ENCODE measurements at places on chromosomes 5 and 9.

DNA sequence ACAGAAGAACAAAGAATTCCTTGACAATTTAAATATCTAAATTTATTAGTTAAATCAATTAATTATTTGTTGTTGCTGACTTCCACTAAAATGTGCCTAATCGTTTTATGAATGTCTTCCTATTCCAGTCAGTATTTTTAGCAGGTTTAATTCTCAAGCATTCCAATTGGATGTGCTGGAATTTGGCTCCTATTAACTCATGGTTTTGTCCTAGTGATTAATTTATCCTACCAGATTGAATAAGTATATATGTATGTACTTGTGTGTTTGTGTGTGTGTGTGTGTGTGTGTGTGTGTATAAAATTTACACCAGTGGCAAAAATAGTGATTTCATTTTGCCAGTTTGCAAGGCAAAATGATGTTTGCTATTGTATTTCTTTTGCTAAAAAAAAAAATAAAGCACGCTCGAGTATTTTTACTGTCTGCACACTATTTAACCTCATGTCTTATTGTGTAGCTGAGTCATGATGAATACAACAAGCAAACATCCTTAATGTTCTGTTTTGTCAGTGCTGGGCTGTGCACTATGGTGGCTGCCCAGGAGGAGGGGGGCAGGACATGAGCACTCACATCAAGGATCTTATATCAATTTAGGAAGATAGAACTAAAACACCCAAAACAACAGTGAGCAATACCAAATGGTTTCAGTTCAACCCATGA is 375.5 kb downstream of the PDE4D start:
- DNase-seq: no peak

- DNase-seq: no peak
Measured at GRCh38 chr5:124160265-124160664, 586.2 kb downstream of the ZNF608 start.

DNA sequence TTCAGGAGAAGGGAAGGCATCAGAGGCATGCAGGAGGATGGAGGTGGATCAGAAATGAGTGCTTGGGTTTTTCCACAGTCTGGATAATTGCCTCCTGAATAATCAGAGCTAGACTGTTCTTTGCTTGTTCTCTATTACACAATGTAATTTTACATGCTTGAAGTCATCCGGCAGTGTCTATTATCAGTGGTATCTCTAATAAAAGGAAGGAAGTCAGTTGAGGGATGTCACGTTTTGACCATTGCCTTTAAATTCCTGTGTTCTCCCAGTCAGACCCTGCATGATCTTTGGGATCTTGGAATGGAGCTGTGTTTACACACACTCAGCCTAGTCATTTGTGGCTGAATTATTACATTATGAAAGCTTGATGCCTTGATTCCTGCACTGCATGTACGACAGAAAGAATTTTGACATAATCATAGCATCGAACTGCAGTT is 91.0 kb downstream of the PDE8B start:
- DNase-seq: no peak

DNA sequence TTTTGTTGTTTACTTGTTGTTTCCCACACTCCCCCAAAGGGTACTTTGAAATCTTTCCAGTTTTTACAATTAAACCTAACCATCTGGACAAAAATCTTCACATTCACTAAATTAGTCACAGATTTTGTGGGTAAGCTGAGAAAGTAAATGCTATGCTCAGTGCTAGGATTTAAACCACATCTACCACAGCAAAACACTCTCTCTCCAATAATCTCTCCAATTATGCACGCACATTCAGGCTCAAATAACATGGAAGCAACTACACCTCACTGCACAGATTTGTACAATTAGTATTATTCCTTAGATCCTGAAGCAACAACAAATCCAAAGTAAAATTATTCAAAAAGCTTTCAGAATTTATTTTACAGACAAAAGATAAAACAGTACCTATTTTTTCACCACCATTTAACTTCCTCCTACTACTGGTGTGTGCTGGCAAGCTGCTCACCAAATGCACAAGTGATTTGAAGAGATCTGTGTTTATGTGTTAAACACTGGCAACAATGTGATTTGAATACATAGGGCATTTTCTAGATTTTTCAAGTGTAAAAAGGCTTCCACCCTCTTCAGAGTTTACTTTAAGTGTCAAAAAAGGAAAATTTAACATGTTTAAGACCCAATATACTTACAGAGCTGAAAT is 16.6 kb downstream of the ZNF608 start:
- DNase-seq: no peak

GRCh38 chr5:82050955-82051354 is 79.1 kb downstream of the ATG10 start:
- no peak for DNase-seq

DNA sequence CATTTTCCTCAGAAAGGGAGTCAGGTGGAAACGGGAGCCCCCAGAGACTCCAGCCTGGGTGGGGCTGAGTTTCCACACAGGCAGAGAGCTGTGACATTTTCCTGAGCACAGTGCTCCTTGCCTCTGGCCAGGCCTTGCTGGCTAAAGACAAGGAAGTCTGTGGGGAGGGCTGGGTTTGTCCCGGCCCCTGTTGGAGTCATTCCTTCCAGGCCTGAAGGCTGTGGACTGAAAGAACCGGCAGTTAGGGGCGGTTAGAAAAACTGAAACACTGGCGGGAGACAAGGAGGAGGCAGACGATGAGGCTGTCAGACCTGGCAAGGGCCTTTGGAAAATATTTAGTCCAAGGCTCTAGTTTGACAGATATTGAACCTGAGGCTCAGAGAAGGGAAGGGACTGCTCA is 29.9 kb downstream of the COL15A1 start:
- DNase-seq: no peak

GRCh38 chr5:83547161-83547560 is 75.6 kb downstream of the VCAN start:
- no peak for DNase-seq

- no peak for DNase-seq
Measured at GRCh38 chr5:74976651-74977050, 75.7 kb downstream of the GCNT4 start.

- DNase-seq: no peak
Measured at GRCh38 chr9:86410281-86410680, 56.1 kb upstream of the TUT7 start.
